HepG2 (cell line): ENCODE measurements at places on chromosomes 2 and 18. TPM values are rescaled to one million over a fixed set of nuclear protein-coding genes. Genes with fewer than 3 reads are reported as not detected.

DNA sequence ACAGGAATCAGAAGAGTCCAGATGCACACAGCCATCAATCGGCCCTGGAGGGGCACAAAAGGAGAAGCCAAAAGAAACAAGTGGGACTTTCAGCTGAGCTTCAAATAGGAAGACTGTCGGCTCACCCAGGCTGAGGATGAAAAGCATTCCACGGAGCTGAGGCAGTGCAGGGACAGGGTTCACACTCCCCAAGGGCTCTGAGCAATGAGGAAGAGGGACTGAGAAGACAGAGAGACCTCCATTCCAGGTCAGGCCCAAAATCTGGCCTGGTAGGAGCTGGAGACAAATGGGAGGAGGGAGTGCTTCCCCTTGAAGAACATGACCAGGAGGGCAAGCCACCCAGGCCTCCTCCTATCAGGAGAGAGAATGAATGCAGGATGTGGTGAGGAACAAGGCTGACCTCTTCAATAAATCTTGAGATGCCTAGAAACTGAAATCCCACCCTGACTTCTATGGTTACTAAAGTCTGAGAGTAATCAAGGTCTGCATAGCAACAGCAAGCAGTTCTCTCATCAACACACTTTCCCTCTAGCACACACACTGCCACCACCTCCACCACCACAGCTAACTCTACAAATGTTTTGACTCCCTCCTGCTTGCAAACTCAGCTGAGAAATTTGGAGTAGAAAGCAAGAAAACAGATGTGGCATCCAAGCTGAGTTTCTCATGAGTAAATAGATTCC is 434.4 kb downstream of the TNS1 start:
- DNase-seq, result no peak

DNA sequence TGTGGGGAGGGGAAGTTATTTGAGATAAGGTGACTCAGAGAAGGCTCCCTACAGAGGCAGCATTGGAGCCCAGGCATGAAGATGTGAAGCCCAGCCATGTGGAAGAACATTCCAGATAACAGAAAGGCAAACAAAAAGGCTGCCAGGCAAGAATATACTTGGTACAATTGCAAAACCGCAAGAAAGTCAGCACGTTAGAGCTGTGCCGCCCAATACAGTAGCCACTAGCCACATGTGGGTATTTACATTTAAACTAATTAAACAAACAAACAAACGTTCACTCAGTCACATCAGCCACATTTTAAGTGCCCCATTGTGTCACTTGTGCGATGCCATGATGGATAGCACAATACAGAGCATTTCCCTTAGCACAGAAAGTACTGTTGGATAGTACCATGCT is 179.6 kb downstream of the SATB2 start:
- DNase-seq, result no peak

DNA sequence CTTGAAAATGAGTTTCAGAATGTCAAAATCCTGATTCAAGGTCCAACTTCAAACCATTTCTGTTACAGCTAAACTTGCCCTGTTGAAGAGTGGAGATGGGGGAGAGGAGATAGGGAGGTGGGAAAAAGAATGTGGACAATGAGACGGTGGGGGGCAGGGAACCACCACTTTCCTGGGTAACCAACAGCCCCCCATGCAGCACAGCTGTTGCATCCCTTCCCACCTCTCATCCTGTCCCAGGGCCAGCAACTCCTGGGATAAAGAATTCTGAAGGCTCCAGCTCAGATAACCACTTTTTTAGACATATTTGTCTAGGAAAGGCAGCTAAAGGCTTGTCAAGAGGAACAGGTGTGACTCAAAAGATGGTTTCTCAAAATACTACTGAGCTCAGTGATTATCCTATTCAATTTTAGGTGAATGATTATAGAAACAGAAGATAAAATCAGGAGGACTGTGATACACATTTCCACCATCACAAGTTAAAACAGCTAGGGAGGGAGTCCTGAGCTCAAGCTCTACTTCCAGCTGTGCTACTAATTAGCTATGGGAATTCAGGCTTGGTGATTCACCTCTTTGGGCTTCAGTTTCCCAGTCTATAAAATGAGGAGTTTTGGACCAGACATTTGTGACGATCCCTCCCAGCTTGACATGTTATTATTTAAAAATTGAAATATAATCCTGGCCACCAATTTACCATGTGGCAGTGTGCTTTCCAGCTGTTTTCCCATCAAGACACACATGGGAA is 36.3 kb downstream of the HDHD2 start:
- no peak for DNase-seq

DNA sequence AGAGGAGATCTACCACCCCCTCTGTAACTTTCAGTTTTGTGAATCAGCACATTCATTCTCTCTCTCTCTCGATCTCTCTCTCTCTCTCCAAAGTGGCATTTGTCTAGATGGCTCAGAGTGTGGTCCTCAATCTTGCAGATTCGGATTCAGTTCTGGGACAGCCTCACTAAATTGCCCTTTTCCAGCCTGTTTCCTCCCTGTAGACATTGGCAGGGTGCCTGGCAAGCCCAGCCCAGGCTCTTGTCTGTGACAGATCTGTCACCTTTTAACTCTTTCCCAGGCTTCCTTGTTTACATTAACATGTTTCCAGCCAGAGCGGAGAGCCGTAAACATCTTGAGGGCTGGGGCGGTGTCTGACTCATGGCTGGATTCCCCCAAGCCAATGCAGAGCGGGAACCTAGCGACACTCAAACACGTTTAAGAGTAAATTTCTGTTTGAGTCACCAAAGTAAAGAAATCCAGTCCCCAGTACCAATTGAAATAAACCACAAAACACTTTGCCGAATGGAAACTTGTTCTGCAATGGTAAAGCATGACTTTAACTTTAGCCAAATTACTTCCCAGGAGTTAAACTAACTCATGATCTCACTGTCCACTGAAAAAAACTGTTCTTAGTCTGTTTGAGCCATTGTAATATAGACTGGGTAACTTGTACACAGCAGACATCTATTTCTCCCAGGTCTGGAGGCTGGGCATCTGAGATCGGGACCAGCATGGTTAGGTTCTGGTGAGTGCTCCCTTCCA is 6.6 kb upstream of the CYP27C1 start:
- DNase-seq, result peak; percentile 33

DNA sequence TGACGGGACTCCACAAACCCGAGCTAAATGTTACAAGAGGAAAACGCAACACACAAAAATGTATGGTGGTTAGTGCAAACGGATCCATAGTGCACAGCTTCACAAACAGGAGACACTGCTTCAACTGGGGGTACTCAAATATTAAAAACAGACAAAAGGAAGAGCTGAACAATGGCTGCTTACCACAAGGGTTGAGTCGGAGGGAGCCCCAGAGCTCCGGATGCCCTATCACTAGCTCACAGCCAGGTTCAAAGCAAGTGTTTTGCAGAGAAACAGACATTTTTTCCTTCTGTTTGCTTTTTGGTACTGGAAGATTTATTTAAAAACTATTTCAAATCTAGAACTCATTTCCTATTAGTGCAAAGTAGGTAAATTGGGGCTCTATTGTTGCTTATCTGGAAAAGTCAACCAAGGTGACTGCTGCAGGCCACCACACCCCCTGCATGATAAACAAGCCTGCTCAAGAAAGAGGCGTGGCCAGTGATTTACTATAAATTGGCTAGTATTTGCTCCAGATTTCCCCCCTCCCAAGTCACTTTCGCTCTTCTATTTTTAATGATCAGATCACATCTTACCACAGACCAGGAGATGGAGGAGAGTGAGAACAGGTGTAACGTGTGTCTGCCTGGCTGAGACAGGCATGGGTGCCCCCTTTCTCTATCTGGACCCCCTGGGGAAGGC is 46.5 kb downstream of the ZAP70 start:
- DNase-seq, result no peak

- DNase-seq, result no peak
Observed at GRCh38 chr2:181420259-181421130, 36.7 kb upstream of the ITGA4 start.

The IL1RN gene
- 101 and 142 TPM in 2 replicates for polyA plus RNA-seq

- DNase-seq, result no peak
Observed at GRCh38 chr18:49662506-49662905, 100.6 kb downstream of the LIPG start.

The HOXD11 gene
- not detected in 2 replicates for polyA plus RNA-seq

The NOL4 gene
- polyA plus RNA-seq, result not detected in 2 replicates

The PRKAG3 gene
- polyA plus RNA-seq, result not detected in 2 replicates

DNA sequence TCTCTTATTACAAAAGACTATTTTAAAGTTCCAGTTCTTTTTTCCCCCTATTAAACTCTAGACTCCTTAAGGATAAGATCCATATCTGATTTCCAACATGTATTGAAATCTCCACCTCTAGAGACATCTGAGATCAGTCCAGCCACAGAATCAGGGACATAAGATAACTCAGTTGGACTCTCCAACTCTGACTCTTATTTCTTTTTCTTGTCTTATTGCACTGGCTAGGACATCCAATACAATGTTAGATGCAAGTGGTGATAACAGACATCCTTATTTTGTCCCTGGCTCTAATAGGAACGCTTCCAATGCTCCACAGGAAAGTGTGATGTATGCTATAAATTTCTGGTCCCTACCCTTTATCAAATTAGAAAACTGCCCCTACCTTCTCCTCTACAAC is 158.1 kb downstream of the TNS1 start:
- DNase-seq, result no peak

The MALT1 gene
- polyA plus RNA-seq, result 58.7 and 89.0 TPM in 2 replicates

DNA sequence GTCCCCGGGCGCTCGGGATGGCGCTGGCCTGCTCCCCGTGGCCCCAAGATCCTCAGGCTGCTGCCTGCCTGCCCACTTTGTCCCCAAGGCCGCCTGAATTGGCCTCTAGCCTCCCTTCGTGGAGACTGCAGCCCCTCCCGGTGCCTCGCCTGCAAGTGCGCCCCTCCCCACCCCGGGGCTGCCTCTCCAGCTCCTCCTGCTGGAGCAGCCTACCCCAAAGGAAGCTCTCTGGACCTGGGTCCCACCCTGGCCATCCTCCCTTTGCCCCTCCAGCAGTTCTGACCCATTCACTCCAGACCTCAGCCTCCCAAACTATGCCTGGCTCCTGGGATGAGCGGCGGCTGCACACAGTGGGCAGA is 6.2 kb downstream of the ESPNL start:
- DNase-seq, result no peak

DNA sequence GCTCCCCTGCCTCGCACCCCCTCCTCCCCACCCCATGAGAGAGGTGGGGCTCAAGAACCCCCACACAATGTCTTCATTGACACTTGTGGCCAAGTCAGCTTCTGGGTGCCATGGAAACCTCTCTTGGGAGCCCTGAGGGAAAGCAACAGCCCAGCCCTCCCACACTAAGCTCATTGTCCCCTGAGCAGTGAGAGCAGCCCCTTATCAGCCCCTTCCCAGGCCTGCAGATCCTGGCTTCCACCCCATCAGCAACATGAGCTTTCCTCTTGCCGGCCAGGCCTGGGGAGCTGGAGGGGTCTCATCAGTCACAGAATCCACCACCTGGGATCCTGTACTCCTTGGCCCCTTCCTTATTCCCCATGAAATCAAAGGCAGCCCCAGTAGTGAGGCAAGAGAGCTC is 107.8 kb upstream of the ST3GAL5 start:
- DNase-seq, result no peak

The UPP2 gene
- 0.04 and 0.28 TPM in 2 replicates for polyA plus RNA-seq

The ATOH8 gene
- polyA plus RNA-seq, result 0.22 and 0.61 TPM in 2 replicates

- no peak for DNase-seq
Observed at GRCh38 chr2:66362701-66363100, 72.2 kb upstream of the MEIS1 start.

The DNAJC5G gene
- 0.05 and 0.07 TPM in 2 replicates for polyA plus RNA-seq

GRCh38 chr2:212777020-212777491 is 238.5 kb upstream of the ERBB4 start:
- peak; percentile 6 for DNase-seq

DNA sequence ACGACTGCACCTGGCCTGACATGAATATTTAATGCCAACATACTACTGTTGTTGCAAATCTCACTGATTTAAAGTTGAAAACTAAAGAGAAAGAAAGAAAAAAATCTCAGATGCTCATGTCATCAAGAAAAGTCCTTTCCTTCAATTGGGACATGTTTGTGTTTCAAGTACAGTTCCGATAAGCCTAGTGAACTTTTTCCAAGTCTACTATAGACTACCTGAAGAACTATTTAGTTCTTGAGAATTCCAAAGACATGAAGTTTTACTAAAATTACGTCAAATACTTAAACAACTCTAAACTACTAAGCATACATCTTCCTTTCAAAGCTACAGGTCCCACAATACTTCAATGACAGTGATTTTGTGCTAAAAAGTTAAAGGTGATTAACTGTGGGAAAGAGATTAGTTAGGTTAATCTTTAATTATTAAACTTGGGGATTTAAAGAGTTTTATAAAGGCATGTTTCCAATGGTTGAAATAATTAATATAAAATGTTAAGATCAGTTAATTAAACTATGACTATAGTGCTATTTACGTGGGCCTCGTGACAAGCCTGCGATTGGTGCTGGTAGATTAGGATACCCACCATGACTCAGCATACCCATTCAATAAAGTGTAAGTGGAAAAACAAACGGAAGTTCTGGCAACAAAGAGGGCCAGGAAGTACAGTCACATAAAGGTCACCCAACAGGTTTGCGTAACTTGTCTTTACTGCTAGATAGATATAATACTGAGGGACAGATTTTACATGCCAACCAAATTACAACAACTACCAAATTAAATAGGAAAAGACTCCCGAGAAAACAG is 55.5 kb downstream of the SEPTIN10 start:
- DNase-seq, result peak; percentile 96

DNA sequence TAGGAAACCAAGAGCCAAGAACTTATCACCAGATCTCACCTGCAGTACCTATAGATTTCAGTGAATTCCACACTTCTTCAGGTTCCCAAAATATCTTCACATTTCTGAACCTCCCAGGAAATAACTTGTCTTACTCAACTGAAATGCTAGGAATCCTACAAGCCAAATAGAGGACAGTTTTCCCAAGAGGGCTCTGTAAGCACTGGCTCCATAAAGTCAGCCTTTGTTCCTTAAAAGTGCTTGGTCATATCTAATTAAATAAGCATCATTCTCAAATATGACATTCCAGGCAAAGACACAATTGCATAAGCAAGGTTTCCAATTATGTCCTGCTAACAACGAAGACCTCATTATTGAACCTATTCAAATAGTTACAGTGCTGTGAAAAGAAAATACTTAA is 154.6 kb upstream of the MGAT5 start:
- peak; percentile 93 for DNase-seq

The FHL2 gene
- 44.2 and 74.8 TPM in 2 replicates for polyA plus RNA-seq

The GTF2A1L gene
- not detected in 2 replicates for polyA plus RNA-seq

The SYT4 gene
- not detected in 2 replicates for polyA plus RNA-seq

The EGR4 gene
- polyA plus RNA-seq, result not detected in 2 replicates

- no peak for DNase-seq
Observed at GRCh38 chr2:177740700-177741099, 331.9 kb downstream of the PDE11A start.

DNA sequence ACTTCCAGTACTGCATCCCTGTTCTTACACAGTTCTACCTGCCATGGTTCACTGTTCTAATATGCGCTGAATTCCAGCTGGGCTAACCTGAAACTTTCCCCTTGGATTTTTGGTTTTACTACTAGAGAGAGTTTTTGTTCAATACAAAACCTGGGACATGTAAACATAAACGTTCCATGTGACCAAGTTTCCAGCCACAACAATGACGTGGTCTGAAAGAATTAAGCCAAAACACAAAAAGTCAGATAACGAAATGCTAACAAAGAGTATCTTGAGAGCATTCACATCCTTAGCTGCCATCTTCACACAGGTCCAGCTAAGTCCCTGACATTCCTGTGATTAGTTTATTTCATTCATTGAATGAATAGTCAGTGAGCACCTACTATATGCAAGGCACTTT is 467.0 kb upstream of the PKDCC start:
- DNase-seq, result no peak
